ENCODE measurements at places on chromosomes 1 and 21.

DNA sequence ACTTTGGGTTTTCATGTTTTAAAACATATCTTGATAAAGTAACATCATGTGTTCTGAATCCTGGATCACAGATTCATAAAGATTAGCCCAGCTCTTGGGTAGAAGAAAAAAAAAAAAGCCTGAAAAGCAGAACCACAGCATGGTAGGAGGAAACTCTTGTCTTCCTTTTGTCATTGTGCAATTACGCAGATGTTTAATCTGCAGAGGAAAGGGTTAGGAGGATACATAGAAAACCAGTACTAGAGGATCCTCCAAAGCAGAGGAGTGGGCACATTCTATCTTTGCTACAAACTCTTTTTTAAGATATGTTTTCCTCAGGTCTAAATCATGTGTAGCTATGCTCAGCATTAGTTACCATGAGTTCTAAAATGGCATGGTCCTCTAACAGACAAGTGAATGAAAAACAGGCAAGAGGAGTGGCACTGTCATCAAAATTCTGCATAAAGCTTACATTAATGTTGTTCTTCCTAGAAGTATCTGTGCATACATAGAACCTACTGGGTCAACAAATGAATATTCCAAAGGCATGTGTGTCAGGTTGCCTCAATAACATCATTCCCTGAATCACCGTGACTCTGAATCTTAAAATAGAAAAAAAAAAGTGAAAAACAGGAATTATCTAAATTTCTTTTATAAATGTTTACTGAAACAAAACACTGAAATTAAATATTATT lies 107.0 kb downstream of the NME7 start:
- DNase-seq, result no peak

GRCh38 chr1:193785850-193786420 lies 599.5 kb upstream of the B3GALT2 start:
- DNase-seq, result no peak

GRCh38 chr21:19522381-19522780 lies 1118.8 kb upstream of the TMPRSS15 start:
- DNase-seq, result no peak

DNA sequence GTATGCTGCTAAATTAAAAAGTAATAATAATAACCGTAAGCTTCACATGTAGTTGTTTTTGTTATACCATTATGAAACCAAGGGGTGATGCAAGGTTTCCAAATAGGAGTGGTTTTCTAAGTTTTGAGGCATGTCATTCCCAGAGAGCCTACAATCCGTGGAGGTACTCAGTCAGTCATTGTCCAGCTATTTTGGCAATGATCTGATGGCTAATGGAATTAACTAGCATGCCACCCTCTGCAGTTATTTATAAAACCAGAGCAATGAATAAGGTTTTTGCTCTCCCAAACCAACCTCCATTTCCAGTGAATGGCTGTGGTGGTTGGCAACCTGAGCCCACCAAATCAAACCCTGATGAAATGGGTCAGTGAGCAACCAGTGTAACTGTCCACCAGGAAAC lies 106.4 kb downstream of the TBX15 start:
- DNase-seq, result no peak

DNA sequence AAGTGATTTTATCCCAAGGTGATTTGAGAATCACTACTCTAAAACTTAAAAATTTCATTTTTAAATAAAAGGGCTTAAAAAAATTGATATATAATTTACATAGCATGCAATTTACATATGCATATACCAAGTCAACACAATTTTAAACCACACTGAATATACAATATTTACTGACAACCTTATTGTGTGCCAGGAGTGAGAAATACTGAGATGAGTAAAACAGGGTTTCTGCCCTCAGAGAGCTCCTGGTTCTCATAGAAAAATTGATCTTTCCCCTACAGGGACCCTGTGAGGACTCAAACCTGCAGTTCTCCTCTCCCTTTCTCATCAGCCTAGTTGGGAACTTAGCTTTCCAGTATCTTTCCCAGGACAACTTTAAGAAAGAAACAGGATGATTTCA lies 27.0 kb downstream of the PLPP3 start:
- no peak for DNase-seq

DNA sequence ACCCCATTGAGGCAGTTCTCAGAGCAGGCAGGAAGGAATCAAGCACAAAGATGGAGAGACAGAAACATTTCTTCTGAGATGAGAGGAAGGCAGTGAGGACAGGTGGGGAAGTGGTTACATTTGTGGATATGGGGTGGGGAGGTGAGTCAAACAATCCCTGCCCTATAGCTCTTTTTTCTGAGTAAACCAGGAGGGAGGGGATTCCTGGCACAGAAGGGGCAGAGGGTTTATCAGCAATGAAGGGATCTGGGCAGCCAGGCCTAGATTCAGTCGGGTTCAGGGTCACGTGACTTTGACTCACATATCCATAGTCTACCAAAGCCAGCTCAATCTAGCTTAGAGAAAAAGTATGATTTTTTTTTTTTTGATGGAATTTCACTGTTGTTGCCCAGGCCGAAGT lies 15.7 kb upstream of the PHC2 start:
- no peak for DNase-seq

DNA sequence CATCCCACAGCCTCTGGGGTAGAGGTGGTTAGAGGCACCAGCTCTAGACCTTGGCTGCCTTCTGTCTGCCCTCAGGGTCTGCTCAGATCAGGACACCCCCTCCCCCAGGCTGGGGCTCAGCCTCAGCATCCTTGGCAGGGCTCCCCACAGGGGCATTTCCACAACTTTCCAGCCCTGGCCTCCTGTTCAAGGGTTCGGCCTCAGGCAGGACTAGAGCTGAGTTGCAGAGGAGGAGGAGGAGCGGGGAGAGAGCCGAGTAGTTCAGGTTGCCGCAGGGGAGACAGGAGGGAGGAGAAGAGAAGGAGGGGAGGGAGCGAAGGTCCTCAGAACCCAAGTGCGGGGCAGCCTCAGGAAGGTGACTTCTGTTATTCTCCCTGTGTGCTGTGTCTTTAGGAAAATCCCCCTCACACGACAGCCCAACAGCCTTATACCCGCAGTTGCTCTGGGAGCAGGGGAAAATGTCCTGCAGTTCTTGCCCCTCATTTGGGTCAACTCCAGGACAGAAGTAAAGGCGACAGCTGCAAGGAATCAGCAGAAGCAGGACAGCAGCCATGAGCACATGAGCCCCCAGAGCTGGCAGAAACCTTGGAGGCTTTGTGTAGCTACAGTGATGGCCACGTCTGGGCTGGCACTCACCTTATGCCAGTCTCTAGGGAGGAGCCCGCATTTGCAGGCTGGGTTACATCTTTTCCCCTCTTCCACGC lies 46.5 kb upstream of the TENT5B start:
- no peak for DNase-seq

DNA sequence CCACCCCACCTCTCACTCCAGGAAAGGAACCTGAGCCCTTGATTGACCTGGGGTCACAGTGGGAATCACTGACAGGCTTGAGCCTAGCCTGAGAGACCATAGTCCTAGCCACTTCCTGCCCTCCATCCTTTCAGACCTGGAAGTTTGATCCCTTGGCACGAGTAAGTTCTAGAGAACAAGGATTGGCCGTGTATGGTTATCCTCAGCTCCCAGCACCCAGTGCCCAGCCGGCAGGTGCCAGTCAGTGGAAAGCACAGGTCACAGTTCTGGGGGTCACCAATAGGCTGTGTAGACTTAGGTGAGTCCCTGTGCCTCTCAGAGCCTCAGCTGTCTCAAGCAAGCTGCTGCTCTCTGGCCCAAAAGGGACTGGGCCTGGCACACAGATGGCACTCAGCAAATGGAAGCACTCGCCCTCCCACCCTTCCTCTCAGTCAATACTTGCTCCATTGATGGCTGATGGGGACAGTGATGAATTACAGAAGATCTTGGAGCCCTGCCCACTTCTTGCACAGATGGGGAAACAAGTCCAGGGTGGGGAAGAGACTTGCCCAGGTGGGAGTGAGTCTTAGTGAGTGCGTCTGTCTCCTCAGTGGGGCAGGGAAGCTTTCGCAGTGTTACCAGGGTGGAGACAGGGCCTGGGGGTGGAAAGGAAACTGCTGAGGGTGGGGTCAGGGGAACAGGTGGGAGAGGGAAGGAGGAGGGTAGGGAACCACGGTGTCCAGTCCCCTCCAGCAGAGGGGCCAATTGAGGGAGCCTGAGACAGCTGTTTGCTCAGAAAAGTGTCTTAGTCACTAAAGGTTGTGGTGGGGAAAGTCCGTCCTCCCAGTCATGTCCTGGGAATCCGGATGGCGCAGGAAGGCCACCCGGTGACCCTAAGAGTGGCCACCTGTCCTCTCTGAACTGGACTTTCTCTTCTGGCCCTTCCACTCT lies 2.6 kb upstream of the KCNQ4 start:
- DNase-seq, result no peak

DNA sequence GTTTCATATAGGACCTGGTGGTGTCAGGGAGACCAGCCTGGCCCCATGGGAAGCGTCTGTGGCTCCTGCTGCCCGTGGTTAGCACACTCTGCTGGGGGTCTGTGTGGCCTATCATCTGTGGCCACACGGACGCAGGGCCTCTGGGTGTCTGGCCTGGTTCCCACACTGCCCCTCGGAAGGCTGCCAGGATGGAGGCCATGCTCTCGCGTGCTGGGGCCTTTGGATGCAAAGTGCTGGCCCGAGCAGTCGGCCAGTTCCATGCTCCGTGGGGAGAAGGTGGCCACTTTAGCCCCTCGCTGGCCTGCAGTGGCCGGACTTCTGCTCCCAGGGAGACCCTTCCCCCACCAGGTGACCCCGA lies 20.8 kb upstream of the LRRC3 start:
- no peak for DNase-seq

DNA sequence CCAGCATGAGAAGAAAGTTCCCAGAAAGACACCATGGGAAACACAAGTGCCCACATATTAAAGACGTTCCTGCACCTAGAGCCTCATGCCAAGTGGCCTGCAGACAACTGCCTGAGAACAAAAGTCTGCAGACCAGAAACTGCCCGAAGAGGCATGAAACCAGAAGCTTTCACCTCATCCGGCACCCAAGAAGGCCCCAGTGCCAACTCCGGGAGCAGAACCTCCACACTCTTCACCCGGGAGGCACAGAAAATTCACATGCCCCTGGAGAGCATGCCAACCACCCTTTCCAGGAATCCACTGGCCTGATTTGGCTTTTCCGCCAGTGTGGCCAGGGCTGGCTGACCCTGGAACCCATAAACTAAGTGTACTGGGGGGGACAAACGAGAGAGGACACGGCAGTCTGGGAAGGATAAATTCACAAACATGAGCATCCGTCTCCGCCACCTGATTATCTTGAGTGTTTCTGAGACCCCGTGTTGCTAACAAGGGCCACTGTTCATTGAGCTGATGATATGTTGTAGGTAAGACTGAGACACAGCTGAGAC lies 6.8 kb downstream of the TFF2 start:
- no peak for DNase-seq

GRCh38 chr1:52634111-52634510 lies 1.1 kb downstream of the SHISAL2A start:
- no peak for DNase-seq

- no peak for DNase-seq
Measured at GRCh38 chr1:97936976-97937375, 16.1 kb upstream of the DPYD start.
